Testis (tissue), 5 donors: ENCODE measurements at places on chromosomes 6 and 20. TPM values are rescaled to one million over a fixed set of nuclear protein-coding genes. Genes with fewer than 3 reads are reported as not detected.

MLIP gene
- total RNA-seq: 0.43 TPM

GRCh38 chr20:13221673-13222318 lies 722 bp downstream of the ISM1 start:
- peaks cover 10% of the 10 kb centered on the region for H3K4me1 ChIP-seq
- H3K36me3 ChIP-seq: no peaks in the 10 kb centered on the region
- no peaks in the 10 kb centered on the region for H3K27me3 ChIP-seq
- no peak overlapping the region for H3K27ac ChIP-seq

DNA sequence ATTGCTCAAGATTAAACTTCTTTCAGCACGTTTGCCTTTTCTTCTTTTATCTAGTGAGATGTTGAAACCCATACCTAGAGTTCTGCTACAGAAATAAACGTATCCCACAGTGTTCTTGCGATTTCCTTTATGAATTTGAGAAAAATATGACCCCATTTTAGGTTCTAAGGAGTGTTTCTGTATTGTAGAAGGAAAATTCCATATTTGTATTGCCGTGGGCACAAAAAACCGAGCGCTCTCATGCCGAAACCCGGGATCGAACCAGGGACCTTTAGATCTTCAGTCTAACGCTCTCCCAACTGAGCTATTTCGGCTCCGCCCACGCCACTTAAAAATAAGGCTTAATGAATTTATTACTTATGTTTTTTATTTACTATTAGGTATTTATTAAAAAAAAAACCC lies 23.7 kb downstream of the ZNF311 start:
- DNase-seq: peak; percentile 72
- peak overlapping the region; percentile 87 for H3K27ac ChIP-seq
- H3K36me3 ChIP-seq: no peaks in the 10 kb centered on the region

DNA sequence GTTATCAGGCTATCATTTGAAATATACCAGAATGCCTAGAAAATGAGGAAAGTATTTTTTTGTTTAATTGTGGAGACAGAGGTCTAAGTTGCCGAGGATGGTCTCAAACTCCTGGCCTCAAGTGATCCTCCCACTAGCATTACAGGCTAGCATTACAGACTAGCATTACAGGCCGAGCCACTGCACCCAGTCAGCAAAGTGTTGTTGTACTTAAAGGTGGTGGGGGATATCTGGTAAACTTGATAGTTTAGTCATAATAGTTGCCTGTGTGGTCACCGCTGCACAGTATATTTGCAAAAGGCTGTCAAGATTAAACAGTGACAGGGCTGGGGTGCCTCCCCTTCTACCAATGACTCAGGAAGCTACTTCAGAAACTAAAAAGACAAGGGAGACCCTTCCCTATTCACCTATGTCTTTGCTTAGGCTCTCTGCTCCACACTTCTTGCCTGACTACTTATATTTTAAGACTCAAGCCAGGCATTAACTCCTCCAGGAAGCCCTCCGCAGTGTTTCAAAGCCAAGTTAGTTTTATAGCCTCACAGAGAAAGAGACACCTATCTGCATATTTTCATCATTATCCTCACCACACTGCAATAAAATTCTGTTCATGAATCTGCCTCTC lies 3.1 kb upstream of the AKIRIN2 start:
- no peaks in the 10 kb centered on the region for H3K36me3 ChIP-seq
- H3K4me1 ChIP-seq: peaks cover 6% of the 10 kb centered on the region
- no peak overlapping the region for H3K4me3 ChIP-seq

GRCh38 chr6:110693296-110693695 lies 122.0 kb downstream of the CDK19 start:
- H3K4me1 ChIP-seq: peaks cover 12% of the 10 kb centered on the region
- H3K4me3 ChIP-seq: no peak overlapping the region
- DNase-seq: no peak
- no peaks in the 10 kb centered on the region for H3K27me3 ChIP-seq

GRCh38 chr6:141580988-141581552 lies 551.7 kb upstream of the GJE1 start:
- no peaks in the 10 kb centered on the region for H3K4me1 ChIP-seq
- DNase-seq: no peak
- H3K27me3 ChIP-seq: no peaks in the 10 kb centered on the region
- H3K36me3 ChIP-seq: no peaks in the 10 kb centered on the region
- no peak overlapping the region for H3K4me3 ChIP-seq

DNA sequence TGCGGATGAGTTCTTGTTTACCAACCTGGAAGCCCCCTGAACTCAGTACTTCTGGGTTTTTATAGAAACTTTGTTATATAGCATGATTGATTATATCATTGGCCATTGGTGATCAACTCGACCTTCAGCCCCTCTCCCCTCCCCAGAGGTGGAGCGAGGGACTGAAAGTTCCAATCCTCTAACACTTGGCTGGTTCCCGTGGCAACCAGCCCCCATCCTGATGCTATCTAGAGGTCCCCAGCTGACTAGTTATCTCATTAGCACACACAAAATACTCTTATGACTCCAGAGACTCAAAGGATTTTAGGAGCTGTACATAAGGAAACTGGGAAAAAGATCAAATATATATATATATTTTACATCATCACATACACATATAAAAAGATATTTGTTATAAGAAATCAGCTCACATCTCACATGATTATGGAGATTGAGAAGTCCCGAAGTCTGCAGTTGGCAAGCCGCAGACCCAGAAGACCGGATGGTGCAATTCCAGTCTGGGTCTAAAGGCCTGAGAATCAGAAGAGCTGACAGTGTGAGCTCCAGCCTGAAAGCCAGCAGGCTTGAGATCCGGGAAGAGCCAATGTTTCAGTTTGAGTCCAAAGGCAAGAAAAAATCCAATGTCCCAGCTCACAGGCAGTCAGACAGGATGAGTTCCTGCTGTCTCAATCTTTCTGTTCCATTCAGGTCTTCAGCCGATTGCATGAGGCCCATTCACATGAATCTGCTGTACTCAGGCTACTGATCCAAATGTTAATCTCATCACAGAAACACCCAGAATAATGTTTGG lies 179.3 kb upstream of the DTNBP1 start:
- H3K36me3 ChIP-seq: no peaks in the 10 kb centered on the region
- no peaks in the 10 kb centered on the region for H3K27me3 ChIP-seq
- no peak overlapping the region for H3K27ac ChIP-seq
- H3K4me3 ChIP-seq: no peak overlapping the region
- no peaks in the 10 kb centered on the region for H3K4me1 ChIP-seq

DNA sequence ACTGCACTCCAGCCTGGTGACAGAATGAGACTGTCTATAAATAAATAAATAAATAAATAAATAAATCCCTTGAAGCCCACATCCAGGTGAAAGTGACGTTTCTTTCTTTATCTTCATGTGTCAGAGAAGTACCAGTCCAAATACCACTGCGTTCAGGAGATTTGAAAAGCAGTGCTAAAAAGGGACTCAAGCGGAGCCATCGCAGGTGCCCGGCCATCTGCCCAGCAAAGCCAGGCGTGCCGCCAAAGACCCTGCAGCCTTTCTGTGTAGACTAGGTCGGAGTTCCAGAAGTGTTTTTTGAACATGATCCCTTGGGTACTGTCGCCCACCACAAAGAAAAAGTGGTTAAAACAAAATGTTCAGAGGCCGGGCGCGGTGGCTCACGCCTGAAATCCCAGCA lies 65.7 kb upstream of the CEP85L start:
- no peak overlapping the region for H3K27ac ChIP-seq
- H3K36me3 ChIP-seq: no peaks in the 10 kb centered on the region
- H3K27me3 ChIP-seq: no peaks in the 10 kb centered on the region
- H3K4me3 ChIP-seq: no peak overlapping the region

- H3K4me1 ChIP-seq: peaks cover 5% of the 10 kb centered on the region
- no peaks in the 10 kb centered on the region for H3K36me3 ChIP-seq
- H3K27me3 ChIP-seq: no peaks in the 10 kb centered on the region
- DNase-seq: peak; percentile 49
- peak overlapping the region; percentile 89 for H3K4me3 ChIP-seq
These were observed 1.1 kb downstream of the JAG1 start for GRCh38 chr20:10672624-10673127.

GRCh38 chr6:36244641-36245280 lies 25.1 kb upstream of the PNPLA1 start:
- H3K36me3 ChIP-seq: no peaks in the 10 kb centered on the region
- DNase-seq: no peak
- peaks cover 19% of the 10 kb centered on the region for H3K4me1 ChIP-seq
- no peak overlapping the region for H3K27ac ChIP-seq
- H3K4me3 ChIP-seq: no peak overlapping the region

GRCh38 chr6:85404564-85405174 lies 45.2 kb upstream of the NT5E start:
- H3K4me3 ChIP-seq: no peak overlapping the region
- no peaks in the 10 kb centered on the region for H3K27me3 ChIP-seq
- no peaks in the 10 kb centered on the region for H3K36me3 ChIP-seq
- H3K4me1 ChIP-seq: peaks cover 4% of the 10 kb centered on the region
- DNase-seq: peak; percentile 27

- H3K36me3 ChIP-seq: no peaks in the 10 kb centered on the region
- H3K27ac ChIP-seq: no peak overlapping the region
- no peaks in the 10 kb centered on the region for H3K27me3 ChIP-seq
- no peak for DNase-seq
These were observed 9.5 kb downstream of the TAAR2 start for GRCh38 chr6:132614554-132614953.
